ENCODE measurements at places on chromosomes 12 and 14.

- DNase-seq, result no peak
Measured at GRCh38 chr12:62705846-62706245, 229.1 kb downstream of the PPM1H start.

GRCh38 chr14:67242168-67242420 is 859 bp downstream of the PALS1 start:
- DNase-seq, result no peak

GRCh38 chr12:132284071-132284826 is 45.1 kb downstream of the GALNT9 start:
- DNase-seq, result peak; percentile 58

GRCh38 chr12:65875640-65876071 is 51.4 kb downstream of the HMGA2 start:
- DNase-seq, result no peak

DNA sequence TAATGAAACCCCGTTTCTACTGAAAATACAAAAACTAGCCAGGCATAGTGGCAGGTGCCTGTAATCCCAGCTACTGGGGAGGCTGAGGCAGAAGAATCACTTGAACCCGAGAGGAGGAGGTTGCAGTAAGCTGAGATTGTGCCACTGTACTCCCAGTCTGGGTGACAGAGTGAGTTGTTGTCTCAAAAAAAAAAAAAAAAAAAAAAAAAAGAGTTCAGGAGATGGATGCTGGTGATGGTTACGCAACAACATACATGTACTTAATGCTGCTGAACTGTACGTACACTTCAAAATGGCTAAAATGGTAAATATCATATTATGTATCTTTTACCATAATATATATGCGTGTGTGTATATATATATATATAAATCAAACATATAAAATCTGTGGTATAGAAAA is 29.0 kb downstream of the ACTN1 start:
- no peak for DNase-seq

All from dermis blood vessel endothelial cell (primary cell).